ENCODE measurements at places on chromosomes 16 and 17.

DNA sequence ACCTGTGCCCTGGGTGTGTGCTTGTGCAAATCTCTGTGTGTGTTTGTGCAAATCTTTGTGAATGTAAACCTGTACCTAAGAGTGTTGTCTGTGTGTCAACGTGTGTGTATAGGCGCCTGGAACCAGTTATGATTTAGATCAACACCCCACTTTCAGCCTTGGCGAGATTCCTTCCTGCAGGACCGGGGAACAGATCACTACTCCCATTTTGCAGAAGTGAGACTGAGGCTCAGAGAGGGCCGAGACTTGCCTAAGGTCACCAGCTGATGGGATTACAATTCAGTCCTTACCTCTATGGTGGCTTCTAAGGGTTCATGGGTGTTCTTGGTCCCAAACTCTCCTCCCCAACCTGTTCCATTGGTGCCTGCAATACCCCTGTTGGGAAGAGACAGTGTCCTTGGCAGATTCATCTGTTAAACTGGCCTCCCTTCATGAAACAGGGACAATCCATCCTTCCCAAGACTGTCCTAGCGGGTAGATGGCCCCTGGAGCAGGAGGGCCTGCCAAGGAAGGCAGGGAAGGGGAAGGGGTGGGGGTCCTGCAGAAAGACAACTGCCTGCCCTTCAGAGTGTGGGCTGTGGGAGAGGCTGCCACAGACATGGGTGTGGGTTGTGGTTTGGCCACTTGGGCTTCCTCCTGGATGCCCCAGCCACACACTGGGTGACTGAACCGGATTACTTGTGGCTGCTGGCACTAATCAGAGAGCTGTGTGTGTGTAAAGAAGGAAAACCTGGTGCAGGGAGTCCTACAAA lies 6.9 kb upstream of the MAPK7 start:
- H3K36me3 ChIP-seq = no peaks in the 10 kb centered on the region
- no peaks in the 10 kb centered on the region for H3K27me3 ChIP-seq
- H3K4me3 ChIP-seq = no peak overlapping the region
- no peak overlapping the region for H3K27ac ChIP-seq

- H3K27me3 ChIP-seq = no peaks in the 10 kb centered on the region
Measured at GRCh38 chr17:42180922-42181850, at the start of gene KCNH4. Gene KCNH4, minus strand, starts transcription at chr17:42181142. Its CDS starts 197 bp downstream, at chr17:42180945.

GRCh38 chr16:1839554-1839953 lies 12.5 kb downstream of the FAHD1 start:
- H3K27ac ChIP-seq = no peak overlapping the region
- no peaks in the 10 kb centered on the region for H3K4me1 ChIP-seq
- no peaks in the 10 kb centered on the region for H3K27me3 ChIP-seq
- no peak overlapping the region for H3K4me3 ChIP-seq
- H3K36me3 ChIP-seq = no peaks in the 10 kb centered on the region
- DNase-seq = no peak

GRCh38 chr16:12341423-12341822 lies 364.9 kb downstream of the SNX29 start:
- no peak overlapping the region for H3K27ac ChIP-seq
- H3K4me3 ChIP-seq = no peak overlapping the region
- H3K4me1 ChIP-seq = no peaks in the 10 kb centered on the region
- DNase-seq = no peak
- no peaks in the 10 kb centered on the region for H3K27me3 ChIP-seq

- H3K4me3 ChIP-seq = no peak overlapping the region
- no peak overlapping the region for H3K27ac ChIP-seq
Measured at GRCh38 chr16:12201216-12201615, 224.7 kb downstream of the SNX29 start.

GRCh38 chr17:8887834-8888703 lies 20.6 kb upstream of the PIK3R6 start:
- peaks cover 30% of the 10 kb centered on the region for H3K36me3 ChIP-seq
- peaks cover 14% of the 10 kb centered on the region for H3K4me1 ChIP-seq
- DNase-seq = no peak
- H3K4me3 ChIP-seq = no peak overlapping the region
- no peak overlapping the region for H3K27ac ChIP-seq

GRCh38 chr16:57630931-57631845 lies 2.8 kb downstream of the ADGRG1 start:
- H3K36me3 ChIP-seq = no peaks in the 10 kb centered on the region
- H3K4me3 ChIP-seq = no peak overlapping the region
- no peaks in the 10 kb centered on the region for H3K27me3 ChIP-seq

All from GM12878 (cell line).